ENCODE measurements at places on chromosomes 4 and X. TPM values are rescaled to one million over a fixed set of nuclear protein-coding genes. Genes with fewer than 3 reads are reported as not detected.

PDZD4 gene
- 9.9 TPM for total RNA-seq

SHISA3 gene
- not detected for total RNA-seq

- H3K27ac ChIP-seq = peak within 1 kb of the TSS; percentile 95
- H3K4me1 ChIP-seq = peaks cover 3% of the 10 kb centered on the region
- peak; percentile 74 for DNase-seq
- no peaks in the 10 kb centered on the region for H3K36me3 ChIP-seq
- H3K27me3 ChIP-seq = no peaks in the 10 kb centered on the region
Measured at GRCh38 chrX:151396825-151397740, at the start of gene VMA21. Gene VMA21 (plus strand): TSS chrX:151397206. CDS start chrX:151397309, 103 bp downstream.

GRCh38 chr4:45668128-45668527 lies 455.7 kb downstream of the GABRG1 start:
- no peaks in the 10 kb centered on the region for H3K36me3 ChIP-seq
- H3K4me1 ChIP-seq = no peaks in the 10 kb centered on the region
- H3K27ac ChIP-seq = no peak overlapping the region

DNA sequence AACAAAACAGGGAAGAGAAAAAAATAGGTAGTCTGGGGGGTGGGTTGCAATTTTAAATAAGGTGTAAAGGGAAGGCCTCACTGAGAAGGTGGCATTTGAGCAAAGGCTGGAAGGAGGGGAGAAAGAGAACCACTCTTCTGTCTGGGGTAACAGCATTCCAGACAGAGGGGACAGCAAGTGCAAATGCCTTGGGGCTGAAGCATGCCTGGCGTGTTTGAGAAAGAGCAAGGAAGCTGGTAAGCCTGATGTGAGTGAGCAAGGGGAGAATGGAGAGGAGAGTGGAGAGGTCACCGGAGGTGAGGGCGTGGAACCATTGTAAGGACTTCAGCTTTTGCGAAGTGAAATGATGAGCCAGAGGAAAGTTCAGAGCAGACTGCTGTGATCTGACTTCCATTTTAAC lies 19.7 kb upstream of the DOCK11 start:
- H3K27me3 ChIP-seq = no peaks in the 10 kb centered on the region
- no peaks in the 10 kb centered on the region for H3K4me1 ChIP-seq
- no peak overlapping the region for H3K4me3 ChIP-seq
- H3K36me3 ChIP-seq = no peaks in the 10 kb centered on the region
- H3K27ac ChIP-seq = no peak overlapping the region

DNA sequence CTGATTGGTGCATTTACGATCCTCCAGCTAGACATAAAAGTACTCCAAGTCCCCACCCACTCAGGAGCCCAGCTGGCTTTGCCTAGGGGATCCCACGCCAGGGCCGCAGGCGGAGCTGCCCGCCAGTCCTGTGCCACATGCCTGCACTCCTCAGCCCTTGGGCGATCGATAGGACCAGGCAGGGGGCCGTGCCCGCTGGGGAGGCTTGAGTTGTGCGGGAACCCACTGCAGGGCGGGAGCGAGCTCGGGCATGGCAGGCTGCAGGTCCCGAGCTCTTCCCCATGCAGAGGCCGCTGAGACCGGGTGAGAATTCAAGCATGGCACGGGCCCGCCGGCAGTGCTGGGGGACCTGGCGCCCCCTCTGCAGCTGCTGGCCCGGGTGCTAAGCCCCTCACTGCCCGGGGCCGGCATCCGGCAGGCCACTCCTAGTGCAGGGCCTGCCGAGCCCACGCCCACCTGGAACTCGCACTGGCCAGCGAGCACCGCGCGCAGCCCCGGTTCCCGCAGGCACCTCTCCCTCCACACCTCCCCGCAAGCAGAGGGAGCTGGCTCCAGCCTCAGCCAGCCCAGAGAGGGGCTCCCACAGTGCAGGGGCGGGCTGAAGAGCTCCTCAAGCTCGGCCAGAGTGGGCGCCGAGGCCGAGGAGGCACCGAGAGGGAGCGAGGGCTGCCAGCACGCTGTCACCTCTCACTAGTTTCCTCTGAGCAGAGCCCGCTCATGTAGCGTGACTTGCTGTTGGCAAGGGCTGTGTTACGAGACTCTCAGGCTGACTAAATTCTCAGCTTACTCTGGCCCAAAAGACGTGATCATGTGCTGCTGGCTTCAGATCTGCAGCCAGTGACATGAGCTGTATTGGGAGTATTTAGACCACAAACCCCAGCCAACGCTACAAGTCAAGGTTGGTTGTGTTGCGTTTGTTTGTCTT lies 87.5 kb downstream of the TRAPPC11 start:
- H3K4me3 ChIP-seq = no peak overlapping the region
- no peak overlapping the region for H3K27ac ChIP-seq
- no peaks in the 10 kb centered on the region for H3K4me1 ChIP-seq
- no peaks in the 10 kb centered on the region for H3K27me3 ChIP-seq
- H3K36me3 ChIP-seq = no peaks in the 10 kb centered on the region

DNA sequence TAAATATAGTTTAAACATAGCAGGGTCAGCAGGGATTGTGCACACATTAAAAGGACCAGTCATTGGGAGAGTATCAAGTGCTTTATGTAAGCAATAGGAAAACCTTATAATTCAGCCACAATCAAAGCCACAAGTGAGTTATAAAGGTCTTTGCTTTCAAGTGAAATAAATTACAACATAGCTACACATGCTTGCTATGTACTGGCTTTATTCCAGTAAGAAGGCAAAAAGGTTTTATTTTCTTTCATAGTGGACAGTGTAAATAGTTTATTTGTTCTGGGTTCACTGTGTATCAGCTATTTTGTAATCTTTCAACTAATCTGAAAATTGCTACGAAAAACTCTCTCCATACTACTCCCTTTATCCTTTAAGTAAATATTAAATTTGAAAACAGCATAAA lies 691.4 kb downstream of the PCDH7 start:
- no peaks in the 10 kb centered on the region for H3K27me3 ChIP-seq
- no peak overlapping the region for H3K4me3 ChIP-seq
- H3K4me1 ChIP-seq = no peaks in the 10 kb centered on the region
- H3K36me3 ChIP-seq = no peaks in the 10 kb centered on the region
- no peak overlapping the region for H3K27ac ChIP-seq
- DNase-seq = peak; percentile 2
